GM19239 (cell line): ENCODE measurements at places on chromosomes 1 and 21.

DNA sequence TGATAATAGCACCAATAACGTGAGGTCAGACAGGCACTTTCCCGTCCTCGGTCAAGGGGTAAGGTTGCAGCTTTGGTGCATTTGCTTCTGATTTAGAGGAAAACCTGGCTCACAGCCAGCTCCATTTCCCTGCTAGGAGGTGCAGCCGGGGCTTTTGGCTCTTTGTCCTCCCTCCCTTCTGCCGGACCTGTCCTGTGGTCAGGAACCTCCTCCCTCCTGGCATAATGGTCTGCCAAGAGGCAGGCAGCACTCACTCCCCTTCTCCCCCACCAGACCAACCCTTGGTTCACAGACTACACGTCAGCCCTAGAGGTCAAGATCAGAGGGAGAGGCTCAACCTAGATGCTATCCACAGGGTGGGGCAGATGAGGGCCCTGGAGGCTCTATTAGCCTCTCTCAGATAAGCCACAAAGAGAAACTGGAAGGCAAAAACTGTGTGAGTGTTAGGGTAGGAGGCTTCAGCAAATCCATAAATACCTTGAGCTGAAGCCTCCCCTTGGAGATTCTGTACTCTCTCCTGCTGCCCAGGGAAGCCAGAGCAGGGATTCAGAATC lies 64.8 kb downstream of the PLXNA2 start:
- no peak for DNase-seq

DNA sequence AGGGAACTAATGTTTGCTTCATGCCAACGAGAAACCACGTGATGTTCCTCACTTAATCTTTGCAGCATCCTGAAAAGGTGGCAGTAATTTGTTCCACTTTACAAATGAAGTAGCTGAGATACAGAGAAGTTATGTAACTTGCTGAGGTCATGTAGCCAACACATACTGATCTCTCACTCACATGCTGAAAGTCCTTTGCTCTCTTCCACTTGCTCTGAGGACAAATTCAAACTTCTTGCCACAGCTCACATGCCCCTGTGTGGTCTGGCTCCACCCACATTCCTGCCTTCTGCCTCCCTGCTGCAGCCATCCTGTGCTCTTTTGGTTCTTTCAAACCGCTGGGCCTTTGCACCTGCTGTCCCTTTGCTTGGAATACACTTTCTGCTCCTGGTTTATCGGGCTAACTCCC lies 55.4 kb downstream of the TMCO4 start:
- DNase-seq, result no peak

GRCh38 chr1:151807131-151807530 lies 1.9 kb upstream of the LINGO4 start:
- no peak for DNase-seq

DNA sequence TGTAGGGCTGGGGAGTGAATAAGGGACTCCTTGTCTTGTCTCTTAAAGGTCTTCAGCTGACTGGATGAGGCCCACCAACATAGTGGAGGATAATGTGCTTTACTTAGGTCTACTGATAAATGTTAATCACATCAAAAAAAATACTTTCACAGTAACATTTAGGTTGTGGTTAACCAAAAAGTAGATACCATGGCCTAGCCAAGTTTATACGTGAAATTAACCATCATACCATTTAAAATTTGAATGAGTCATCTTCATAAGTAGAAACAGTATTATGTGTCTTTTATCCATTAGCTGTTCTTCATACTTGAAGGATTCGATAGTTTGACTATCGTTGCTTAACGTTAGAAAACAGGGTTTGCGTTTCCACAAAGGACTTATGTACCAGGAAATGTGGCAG lies 80.9 kb downstream of the MTR start:
- DNase-seq, result no peak

DNA sequence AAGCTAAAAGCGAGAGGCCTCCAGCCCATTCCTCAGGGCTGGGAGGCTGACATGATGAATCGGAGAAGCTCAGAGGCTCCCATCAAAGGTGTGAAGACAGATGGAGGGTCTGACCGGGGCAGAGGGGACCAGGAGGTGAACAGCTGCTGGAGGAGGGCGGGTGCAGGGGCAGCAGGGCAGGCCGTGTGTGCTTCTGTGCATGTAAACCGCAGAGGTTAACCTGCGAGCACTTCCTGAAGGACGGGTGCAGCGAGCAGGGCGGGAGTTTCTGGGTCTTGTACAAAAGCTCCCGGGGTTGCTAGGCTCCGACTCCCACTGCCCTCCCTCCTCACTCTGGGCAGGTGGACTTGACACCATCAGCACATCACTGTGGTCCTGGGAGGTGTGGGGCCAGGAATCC lies 75.2 kb downstream of the PAX7 start:
- DNase-seq, result no peak

GRCh38 chr1:86409416-86410021 lies 13.4 kb upstream of the ODF2L start:
- no peak for DNase-seq

DNA sequence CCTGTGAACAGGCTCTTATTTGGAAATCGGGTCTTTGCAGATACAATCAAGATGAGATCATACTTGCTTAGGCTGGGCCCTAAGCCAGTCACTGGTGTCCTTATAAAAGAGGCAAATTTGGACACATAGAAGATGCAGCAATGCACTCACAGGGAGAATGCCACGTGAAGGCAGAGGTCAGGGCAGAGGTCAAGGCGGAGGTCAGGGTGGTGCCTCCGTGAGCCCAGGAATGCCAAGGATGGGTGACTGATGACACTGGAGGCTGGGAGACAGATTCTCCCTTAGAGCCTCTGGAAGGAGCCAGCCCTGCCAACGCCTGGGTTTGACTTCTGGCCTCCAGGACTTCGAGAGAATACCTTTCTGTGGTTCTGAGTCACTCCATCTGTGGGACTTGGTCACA lies 22.8 kb upstream of the C1orf174 start:
- DNase-seq, result no peak

GRCh38 chr1:217542136-217542777 lies 88.6 kb downstream of the GPATCH2 start:
- DNase-seq, result no peak

GRCh38 chr1:78088486-78088885 lies 42.7 kb downstream of the GIPC2 start:
- no peak for DNase-seq

- DNase-seq, result no peak
Measured at GRCh38 chr21:33800753-33801423, 114.7 kb downstream of the ATP5PO start.

- peak; percentile 54 for DNase-seq
Measured at GRCh38 chr1:54376430-54377039, 29.7 kb downstream of the SSBP3 start.

DNA sequence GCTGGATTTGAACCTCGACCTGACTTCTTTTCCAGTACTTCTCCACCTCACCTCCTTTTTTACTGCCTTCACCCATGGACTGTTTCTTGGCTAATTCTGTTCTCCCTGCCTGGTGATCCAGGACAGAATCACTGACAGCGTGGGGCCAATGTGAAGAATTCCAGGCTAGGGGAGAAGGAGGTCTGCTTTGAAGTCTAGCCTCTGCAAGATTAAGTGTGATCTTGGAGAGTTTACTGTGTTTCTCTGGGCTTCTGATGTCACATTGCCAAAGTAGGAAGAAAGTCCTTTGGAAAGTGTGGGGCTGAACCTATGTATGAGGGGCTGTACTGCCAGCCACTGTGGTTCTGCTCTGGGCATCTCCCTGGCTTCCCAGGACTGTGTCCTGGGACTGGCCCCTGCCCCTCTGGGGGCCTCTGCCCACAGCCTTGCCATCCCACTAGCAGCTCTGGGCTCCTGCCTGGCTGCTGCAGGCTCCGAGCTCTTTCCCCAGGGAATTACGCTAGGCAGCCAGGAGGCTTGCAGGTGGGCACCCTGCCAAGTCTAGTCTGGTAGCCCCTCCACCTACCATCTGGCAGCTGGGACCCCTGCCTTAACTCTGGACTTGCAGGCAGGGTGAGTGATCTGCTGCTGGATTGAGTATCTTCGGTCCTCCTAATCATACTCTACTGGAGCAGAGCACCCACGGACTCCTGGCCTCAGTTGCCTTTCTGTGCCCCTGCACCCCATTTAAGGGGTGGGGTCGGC lies 52.2 kb downstream of the YARS1 start:
- DNase-seq, result no peak

DNA sequence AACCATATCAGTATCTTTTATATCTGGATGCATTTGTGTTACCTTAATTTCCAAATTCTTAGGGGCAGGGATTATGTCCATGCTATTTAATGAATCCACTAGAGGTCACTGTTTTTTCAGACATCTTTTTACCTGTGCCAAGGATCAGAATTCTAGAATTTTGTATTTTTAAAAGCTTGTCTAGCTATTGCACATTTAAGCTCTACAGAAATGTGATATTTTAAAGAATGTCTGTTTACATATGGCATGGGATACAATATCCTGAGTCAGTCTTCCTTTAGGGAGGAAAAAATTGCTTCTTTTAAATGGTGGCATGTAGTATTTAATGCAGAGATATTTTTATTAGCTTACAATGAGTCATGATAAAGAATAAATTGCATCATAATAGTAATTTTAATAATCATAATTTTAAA lies 11.3 kb downstream of the RPAP2 start:
- peak; percentile 15 for DNase-seq

- no peak for DNase-seq
Measured at GRCh38 chr1:239250353-239251035, 135.9 kb upstream of the CHRM3 start.

DNA sequence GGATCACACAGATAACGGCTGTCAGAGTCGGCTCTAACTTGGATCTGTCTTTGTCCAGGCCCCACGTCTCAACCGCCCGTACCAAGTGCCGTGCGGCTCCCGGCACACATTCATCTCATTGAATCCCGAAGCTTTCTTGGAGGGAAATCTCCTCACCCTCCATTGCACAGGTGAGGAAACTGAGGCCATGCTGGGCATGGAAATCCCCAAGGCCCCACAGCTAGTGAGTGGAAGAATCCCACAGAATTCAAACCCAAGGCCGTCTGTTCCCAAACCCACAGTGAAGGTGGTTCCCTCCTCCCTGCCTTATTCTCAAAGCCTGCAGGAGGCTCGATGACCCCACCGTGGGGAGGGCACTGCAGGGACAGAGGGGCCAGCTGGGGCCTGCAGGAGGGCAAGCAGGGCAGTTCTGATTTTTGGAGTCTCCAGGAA lies 437.9 kb downstream of the MATN1 start:
- DNase-seq, result no peak

- DNase-seq, result no peak
Measured at GRCh38 chr1:237005674-237006073, 1.4 kb upstream of the MT1HL1 start.

DNA sequence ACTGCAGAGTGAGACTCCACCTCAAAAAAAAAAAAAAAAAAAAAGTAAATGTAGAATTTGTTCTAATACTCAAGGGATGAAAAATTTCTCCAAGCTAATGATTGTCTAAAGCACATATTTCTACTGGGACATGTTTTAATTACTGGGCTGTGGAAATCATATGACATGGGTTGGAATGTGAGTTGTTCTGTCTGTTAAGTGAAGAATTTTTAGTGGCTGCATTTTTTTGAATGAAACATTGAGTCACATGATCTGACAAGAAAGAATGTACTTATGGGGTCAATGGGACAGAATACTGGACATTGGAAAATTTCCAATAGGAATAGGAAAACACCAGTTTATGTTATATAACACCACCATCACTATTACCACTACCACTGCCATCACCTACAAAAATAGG lies 123.8 kb upstream of the IVNS1ABP start:
- DNase-seq, result no peak

- DNase-seq, result no peak
Measured at GRCh38 chr1:3688356-3689137, 36.2 kb downstream of the TP73 start.

DNA sequence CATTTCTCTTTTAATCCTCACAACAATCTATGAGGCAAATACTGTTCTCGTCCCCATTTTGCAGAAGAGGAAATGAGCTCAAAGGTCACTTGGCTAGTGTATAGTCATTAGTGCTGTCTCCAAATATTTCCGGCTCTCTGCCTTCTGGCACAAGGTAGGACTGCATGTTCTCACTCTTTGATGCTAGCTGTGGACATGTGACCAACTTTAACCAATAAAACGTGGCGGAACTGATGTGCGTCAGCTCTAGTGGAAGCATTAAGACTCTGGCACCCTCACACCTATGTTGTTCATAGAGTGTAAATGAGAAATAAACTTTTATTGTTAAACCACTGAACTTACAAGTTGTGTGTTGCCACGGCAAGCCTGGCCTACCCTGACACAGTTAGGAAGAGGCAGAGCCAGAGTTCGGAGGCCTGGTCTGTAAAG lies 5.0 kb upstream of the KIF21B start:
- no peak for DNase-seq

DNA sequence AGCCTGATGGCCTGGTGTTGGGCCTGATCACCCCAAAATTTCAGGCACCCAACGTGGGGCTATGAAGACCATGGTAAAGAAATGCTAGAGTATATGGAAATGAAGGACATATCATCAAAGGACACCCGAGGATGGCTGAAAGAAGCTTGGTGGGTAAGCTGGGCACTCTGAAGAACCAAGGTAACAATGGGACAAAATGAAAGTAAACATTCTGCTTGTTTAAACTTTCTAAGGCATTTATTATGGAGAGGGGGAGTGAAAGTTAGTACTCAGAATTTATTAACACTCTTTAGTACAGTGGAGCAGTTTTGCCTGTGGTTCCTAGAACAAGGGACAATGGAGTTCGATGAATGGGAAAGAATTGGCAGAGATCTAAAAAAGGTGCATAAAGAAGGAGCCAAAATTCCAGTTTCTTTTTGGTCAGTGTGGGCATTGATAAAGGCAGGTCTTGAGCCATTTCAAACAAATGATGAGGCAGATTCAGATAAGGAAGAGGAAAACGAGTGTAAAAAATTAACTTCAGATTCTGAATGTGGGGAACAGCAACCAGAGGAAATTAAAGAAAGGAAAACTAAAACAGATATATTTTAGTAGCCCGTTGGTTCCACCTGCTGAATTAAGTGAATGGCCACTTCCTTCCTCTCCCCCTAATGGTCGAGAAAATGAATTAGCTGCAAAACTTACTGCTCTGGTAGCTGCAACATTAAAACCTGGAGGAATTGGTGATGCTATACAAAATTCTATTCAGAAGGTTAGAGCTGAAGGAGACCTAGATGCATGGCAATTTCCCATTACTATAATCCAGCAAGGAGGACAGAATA lies 8.4 kb upstream of the PM20D1 start:
- DNase-seq, result no peak

- DNase-seq, result no peak
Measured at GRCh38 chr1:41542196-41542930, 57.9 kb upstream of the EDN2 start.

- DNase-seq, result no peak
Measured at GRCh38 chr21:39911286-39912199, 44.3 kb downstream of the PCP4 start.
